NCI-H446 treated with DMSO at 0.1 percent for 48 hours (cell line): ENCODE measurements at places on chromosomes 6 and 20.

GRCh38 chr6:83429857-83430610 is 817 bp downstream of the ME1 start:
- no peak for DNase-seq

- peak; percentile 42 for DNase-seq
Measured at GRCh38 chr20:20085812-20086211, 33.5 kb downstream of the CFAP61 start.

DNA sequence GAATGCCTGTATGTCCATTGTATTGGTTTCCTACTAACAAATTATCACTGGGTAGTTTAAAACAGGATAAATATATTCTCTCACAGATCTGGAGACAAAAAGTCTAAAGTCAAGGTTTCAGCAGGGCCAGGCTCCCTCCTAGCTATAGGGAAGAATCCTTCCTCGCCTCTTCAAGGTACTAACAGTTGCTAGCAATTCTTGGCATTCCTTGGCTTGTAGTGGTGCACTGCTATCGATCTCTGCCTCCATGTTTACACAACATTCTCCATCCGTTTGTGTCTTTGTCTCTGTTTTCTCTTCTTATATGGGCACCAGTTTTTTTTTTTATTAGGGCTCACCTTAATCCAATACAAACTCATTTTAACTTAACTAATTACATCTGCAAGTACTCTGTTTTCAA is 48.9 kb downstream of the OR2B6 start:
- no peak for DNase-seq

- peak; percentile 7 for DNase-seq
Measured at GRCh38 chr6:2396846-2397630, 151.6 kb upstream of the GMDS start.

GRCh38 chr20:17306427-17306826 is 79.6 kb downstream of the PCSK2 start:
- no peak for DNase-seq

DNA sequence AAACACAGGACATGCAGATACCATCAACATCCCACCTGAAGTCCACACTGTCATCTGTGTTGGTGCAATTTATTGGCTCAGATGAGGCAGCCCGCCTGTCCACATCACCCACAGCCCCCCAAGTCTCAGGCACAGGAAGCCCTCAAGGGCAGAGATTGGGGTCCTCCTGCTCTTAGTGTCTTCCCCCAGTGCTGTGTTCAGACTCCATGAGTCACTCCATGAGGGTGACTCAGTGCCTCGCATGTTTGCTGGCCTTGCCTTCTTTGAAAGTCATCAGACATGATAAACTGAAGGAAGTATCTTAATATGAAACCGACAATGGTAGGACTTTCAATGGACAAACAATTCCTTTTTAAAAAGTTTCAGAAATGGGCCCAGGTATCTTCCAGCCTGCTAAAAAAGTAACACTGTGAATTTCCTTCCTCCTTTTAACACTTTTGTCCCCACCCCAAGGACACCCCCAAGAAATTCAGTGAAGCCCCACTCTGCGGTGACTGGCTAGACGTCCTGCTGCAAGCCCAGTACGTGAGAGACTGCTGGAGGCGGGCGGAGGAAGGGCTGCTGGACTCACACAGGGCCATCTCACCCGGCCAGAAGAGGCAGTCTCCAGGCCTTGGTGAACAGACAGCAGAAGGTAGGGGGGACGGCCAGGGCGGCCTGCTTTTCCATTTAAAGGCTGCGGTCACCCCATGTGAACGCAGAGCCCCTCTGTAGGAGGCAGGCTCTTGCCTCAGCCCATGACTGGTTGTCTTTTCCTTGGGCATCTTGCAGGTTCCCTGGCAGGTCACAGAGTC is 43.0 kb upstream of the KCNK16 start:
- DNase-seq, result no peak

GRCh38 chr6:26250698-26251044 is 114.3 kb upstream of the BTN3A2 start:
- no peak for DNase-seq

GRCh38 chr20:17932396-17932795 is 36.2 kb downstream of the SNX5 start:
- no peak for DNase-seq

DNA sequence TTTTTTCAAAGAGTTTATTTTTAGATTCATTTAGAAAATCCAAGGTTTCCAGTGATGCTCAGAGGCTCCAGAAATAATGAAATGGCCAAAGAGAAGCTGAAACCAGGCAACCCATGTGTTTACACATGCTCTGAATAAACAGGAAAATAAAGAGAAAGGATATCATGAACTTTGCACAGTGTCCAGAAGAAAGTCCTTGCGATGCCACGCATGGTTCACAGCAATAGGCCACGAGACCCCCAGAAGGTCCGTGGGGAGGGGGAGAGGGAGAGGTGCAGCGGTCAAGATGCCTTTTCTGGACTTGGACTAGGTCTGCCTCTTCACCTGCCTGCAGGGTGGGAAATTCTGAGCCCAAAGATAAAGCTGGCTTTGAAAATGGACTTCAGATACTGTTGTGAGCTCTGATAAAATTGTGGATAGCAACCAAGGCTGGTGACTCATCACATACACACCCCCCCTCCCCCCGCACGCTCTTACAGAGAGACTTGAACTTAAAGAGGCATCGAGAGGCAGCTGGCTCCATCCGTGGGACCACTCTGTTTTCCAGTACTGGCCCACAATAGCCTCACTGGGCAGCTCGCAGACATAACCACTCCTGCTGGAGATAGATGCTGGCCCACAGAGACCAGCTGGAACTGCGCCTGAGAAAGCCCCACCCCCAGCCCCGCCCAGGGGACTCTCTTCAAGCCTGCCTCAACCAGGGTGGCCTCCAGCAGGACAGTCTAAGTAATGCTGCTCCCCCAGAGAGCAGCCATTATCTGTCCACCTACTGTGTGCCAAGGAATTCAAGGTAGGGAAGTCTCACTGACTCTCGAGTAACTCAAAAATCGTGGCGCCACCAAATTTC is 21.2 kb upstream of the NFATC2 start:
- no peak for DNase-seq

DNA sequence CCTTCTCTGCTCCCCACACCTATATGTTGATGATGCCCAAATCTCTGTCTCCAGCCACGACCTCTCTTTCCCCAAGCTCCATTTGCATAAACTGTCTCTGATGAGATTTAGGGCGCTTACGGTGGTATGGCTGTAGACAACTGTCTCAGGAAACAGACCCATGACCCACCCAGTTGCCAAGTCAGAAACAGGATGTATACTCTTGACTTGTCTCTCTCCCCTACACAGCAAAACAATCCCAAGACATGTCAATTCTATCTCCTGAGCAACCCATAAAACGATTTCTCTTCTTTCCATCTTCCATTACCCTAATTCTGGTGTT is 13.9 kb downstream of the GNL1 start:
- no peak for DNase-seq

GRCh38 chr6:158837684-158838625 is 18.8 kb upstream of the EZR start:
- no peak for DNase-seq

DNA sequence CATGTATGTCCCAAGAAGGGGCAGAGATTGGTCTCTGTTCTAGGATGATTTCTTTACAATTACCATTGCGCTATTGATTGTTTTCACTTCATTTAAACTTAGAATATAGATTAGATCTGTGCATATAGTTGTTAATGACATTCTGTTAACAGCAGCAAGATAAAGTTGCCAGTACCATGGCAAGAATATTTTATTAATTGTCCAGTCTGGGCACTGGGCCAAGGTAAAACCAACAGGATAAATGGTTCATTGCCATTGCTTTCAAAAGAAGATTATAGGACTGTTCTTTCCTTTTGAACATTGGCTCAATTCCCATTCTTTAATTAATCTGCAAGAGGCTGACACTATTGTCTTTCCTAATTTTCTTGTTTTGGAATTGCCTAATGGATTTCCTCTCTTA is 592.4 kb downstream of the RFPL4B start:
- DNase-seq, result peak; percentile 52

DNA sequence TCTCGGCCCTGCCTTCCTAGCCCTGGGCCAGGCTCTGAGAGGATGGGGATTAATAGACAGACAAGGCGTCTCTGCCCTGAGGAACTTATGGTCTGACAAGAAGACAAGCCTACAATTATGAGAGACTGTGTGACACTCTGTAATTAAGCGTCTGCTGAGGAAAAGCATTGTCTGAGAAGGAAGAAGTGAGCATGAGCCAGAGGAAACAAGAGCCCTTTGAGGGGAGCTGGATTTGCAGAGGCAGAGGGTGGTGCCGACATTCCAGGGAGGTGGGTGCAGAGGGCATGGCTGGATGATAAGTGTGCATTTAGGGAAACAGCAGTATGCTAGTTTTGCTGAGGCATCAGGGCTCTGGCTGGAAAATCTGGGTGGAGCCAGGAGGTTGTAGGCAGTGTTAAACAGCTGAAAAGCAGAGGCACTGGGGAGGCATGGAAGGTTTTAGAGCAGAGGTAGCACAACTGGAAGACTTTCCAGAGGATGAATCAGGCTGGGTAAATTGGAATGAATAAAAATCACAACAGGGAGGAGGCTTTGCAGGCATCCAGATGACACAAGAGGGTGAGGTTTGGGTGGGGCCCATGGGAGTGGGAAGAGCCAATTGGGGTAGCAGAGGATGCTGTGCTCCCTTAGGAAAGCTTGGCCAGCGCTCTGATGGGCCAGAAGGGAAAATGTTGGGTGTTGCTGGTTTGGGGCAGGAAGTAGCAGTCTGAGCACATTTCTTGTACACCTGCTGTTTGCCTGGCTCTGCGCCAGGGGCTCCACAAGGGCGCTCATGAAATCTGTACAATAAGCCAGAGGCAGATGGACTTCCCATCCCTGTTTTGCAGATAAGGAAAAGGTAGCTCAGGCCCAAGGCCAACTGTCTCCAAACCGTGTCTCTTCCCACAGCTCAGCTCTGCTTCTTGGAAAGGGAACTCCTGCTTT is 74.0 kb upstream of the MYL9 start:
- DNase-seq, result peak; percentile 25

- DNase-seq, result no peak
Measured at GRCh38 chr6:29516108-29516507, 28.4 kb upstream of the MAS1L start.

DNA sequence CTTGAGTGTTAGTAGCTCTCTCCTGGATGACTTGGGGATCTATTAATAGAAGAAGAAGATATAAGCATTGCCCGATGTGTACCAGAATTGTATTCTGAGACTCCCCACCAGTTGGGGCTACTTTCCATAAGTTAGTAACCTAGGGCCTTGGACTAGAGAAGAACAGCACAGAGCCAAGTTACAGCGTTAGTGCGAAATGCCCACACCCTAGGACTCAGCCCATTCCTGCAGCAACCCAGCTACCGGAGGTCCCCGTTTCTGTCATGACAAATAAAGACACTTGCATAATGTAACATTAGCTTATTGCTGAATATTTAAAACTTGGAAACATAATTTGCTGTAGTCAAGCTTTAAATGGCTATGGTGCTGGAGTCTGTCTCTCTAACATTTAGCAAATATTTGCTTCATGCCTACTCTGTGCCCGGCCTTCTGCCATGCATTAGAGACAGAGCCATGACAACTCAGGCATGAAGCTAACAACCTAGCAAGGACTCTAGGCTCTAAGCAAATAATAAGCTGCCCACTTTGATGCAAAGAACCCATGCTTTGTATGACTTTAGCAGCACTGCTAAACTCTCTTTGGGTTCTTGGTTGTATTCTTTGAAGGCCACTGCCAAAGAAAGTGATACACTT is 103.4 kb upstream of the COL21A1 start:
- DNase-seq, result no peak

DNA sequence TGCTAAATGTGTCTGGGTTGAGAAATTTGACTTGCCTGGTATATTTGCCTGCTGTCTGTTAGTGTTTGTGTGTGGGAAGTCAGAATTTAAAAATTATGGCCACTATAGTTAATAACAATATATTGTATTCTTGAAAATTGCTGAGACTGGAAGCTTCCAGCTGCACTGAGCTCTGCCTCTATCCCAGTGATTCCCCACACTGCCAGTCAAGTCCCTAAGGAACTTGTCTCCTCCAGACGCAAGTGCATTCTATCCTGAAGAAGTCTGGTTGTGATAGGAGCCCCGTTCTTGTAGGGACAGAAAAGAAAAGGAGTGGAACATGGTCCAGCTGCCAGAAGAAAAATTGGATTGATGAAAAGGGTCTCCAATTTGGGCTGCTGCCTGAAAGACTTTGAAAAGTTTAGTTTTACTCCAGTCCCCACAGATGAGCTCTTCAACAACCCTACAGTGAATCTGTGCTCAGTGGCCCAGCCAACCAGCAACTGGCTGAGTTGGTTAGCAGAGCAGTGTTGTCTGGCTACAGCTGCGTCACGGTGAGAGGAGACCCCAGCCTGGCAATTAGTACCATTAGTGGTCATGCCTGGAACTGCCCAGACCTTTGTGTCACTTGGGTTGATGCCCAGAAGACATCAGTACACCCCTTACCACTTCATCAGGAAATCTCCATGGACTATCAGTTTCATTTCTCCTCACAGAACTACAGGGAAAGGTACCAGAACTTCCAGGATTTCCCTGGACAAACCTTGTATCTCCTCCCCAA is 183.1 kb upstream of the MCHR2 start:
- DNase-seq, result no peak

DNA sequence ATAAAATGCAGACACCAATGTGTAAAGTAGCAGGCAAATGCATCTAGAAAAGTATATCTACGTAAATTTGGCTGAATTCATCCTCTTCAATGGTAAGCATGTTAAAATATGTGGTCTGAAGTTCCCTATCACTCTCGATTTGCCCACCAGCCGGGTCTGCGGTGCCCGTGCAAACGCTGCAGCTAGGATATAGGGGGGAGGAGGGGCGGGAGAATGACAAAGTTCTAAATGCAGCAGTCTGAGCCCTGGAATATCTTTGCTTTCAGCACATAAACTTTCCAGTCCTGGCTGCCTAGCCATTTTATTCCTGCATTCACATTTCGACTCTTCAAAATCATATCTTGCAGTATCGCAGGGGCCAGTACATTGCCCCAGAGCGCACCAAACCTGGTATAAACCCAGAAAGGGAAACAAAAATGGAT is 708 bp downstream of the NRN1 start:
- DNase-seq, result no peak

GRCh38 chr20:36856691-36857635 is 19.0 kb upstream of the TLDC2 start:
- no peak for DNase-seq

DNA sequence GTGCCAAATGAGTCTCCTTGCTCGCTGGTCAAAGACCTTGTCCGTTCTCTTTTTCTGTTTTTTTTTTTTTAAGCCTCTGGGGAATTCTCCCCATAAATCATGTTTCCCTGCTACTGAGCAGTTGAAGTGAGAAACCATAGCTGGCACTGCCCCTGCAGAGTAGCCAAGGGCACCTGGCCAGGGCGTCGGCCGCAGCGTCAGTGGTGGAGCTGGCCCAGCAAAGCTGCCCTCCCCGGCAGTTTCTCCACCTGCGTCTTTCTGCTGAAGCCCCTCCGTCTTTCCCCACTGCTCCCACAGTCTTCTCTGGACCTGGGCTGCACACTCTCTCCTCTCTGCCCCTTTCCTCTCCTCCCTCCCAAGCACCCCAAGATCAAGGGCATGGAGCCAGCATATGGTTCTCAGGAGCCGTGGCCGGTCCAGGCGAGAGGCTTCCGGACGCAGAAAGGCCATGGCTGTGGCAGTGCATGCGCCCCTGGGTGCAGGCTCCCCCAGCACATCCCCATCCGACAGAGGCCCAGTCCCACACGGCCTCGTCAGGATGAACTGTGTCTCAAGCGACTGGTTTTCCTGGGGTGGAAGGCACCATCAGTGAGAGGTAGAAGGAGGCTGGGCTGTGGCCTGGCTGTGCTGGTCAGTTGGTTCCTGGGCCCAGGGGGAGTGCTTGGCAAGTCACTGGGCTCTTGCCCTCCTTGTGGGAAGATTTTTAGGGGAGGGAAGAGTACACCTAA is 218.1 kb downstream of the ERMARD start:
- no peak for DNase-seq
